ENCODE measurements at places on chromosomes 16 and 17.

- DNase-seq: no peak
These were observed 4.7 kb downstream of the SALL1 start for GRCh38 chr16:51146256-51146924.

GRCh38 chr17:76934561-76935320, 66.5 kb downstream of the MGAT5B start:
- no peak for DNase-seq

DNA sequence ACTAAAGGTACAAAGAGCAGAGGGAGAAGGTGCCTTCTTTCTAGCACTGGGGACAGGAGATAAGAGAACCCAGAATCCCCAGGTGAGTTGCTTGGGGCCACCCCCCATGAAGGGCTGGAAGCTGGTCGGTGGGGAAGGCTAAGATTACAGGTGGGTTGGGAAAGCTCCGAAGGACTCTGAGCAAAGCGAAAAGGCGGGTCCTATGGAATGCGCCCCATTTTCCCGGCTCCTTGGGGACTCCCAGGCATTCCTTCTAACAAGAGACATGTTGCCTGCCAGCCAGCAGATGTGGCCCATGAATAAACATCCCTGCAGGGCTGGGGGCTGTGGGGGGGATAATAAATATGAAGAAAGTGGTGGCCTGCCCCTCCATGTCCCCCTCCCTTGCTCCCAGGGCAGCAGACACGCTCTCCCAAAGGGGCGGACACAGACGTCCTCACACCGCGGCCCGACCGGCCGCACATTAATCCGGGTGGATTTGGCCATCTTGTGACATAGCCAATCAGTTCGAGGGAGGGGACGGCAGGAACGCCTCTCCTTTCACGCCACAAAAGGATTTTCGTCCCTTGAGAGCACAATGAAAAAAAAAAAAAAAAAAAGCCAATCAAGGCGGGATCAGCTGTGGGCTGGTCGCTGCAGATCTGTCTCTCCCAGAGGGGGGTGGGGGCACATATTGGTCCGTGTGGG, 98.5 kb downstream of the SOX9 start:
- no peak for DNase-seq

GRCh38 chr17:47978324-47978723, 7.4 kb downstream of the CDK5RAP3 start:
- DNase-seq: peak; percentile 73

GRCh38 chr17:50219342-50219741, 17.9 kb upstream of the COL1A1 start:
- DNase-seq: no peak

DNA sequence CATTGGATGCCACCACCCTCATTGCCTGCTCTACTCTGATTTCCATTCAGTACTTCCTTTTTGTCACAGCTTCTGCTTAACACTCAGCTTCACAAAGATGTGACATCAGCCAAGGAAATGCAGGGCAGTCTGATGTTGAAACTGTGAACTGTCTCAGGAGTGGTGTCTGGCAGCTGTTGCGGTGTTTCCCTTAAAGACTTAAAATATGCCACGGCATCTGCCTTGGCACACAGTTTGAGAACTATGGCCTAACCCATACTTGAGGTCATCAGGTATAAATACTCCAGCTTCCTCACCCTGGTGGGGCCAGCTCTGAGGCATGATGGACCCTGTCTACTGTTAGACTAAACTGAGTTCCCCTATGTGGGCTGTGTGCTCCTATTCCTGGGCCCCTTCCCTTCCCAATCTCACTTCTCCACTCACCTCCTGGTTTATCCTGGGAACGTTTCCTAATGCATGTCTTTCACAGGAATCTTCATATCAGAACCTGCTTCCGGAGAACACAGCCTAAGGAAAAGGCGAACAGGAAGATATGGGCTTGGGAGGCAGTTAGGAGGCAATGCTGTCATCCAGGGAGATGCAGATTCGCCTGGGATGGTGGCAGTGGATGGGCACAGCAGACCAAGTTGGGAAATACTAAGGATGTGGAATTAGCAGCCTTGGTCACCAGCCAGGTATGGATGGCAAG, 96.5 kb downstream of the WSCD1 start:
- DNase-seq: no peak

DNA sequence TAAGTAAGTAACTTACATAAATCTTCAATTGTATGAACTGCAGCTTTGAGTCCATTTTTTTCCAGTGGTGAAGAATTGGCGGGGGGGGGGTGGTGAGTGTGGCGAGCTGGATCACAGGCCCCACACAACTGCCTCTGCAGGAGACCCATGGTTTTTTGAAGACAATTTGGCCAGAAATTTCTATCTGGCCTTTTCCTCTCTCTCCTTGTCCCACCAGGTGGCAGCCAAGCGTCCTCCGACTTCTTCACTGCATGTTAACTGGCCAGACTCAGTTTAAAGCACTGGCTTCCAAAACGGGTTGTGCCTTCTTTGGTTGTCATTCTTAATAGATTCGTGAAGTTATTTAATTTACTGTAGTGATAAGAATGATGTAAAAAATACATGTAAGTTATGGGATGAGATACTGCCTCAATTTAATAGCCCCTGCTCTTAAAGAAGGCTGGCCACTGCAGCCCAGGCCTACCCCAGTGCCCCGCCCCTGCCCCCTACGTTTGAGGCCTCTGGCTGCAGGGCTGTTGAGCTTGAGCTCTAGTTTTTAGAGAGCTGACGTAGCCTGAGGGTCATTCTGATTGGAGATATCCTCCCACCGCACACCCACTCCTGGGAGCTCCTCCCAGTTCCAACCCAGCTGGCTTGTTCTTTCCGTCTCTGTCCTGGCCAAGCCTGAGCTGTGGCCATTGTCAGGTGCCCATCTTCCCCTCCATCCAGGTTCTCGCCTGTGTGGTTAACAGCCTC, 36.4 kb downstream of the AKAP1 start:
- peak; percentile 72 for DNase-seq

GRCh38 chr16:25121824-25122600, 10.5 kb downstream of the LCMT1 start:
- DNase-seq: no peak

- peak; percentile 78 for DNase-seq
These were observed 68.8 kb downstream of the ABR start for GRCh38 chr17:1110862-1111598.

GRCh38 chr16:28845761-28846079, 428 bp downstream of the TUFM start:
- no peak for DNase-seq

DNA sequence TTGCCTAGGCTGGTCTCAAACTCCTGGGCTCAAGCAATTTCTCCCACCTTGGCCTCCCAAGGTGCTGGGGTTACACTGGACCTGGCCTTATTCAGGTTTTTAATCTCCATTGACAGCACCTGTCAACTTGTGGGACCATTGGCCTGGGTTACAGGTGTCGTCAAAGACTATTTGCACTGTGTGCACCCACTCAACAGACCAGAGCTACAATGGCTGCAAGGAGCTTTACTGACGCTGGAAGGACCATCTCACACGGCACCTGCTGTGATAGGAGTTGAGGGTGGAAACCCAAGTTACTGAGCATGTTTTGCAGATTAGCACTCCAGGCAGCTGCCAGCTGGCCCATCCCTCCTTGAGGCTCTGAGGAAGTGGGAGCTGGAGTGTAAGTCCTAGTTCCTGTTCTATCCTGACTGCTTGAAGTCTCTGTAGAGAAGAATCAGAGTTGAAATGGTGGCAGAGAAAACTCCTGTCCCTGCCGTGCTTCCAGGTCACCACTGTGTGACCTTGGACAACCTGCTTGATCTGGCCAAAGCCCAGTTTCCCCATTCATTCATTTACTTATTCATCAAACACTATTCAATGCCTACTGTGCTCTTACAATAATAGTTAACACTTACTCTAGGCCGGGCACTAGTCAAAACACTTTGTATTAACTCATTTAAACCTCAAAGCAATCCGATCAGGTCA, 42.4 kb upstream of the LONP2 start:
- peak; percentile 60 for DNase-seq

GRCh38 chr17:82924812-82925211, 85.0 kb upstream of the ZNF750 start:
- DNase-seq: peak; percentile 46

DNA sequence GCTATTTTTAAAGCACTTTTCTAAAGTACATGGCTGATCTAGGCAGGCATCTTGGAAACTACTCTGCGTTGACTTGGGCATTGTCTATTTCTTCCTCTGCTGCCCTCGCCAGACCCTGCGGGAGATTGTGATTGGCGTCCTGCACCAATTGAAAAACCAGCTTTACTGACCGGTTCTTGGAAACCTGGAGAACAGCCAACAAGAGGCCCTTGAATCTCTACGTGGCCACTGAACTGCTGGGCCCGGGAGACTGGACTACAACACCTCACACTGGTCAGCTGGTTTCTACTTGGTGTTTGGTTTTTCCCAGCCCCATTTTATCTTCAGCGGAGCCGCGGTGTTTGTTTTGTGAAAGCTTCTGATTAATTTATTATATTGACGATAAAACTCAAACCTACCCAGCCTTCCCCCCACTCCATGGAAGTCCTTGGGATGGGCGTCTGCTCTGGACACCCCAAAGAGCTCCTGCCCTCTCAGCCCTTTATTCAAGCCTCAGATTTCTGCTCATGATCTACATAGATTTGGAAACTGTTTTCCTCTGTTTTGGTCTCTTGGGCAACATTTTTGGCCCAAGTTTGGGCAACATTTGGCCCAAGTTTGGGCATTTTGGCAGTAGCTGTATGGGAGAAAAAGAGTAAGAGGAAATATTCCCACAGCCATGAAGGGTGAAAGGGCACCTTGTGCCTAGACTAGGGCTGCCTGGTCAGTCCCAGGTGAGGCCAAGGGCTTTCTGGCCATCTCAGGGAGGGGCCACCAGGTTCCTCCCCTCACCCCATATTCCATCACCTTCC, 4.7 kb downstream of the MLX start:
- no peak for DNase-seq

GRCh38 chr16:296276-296675, 13.3 kb downstream of the PDIA2 start:
- DNase-seq: peak; percentile 42
